AG04450 (cell line): ENCODE measurements at places on chromosomes 4 and X. TPM values are rescaled to one million over a fixed set of nuclear protein-coding genes. Genes with fewer than 3 reads are reported as not detected.

Gene GJB1
- not detected in 2 replicates for polyA plus RNA-seq

GRCh38 chr4:109352941-109353340 is 50.5 kb upstream of the COL25A1 start:
- no peak for DNase-seq

Gene SPANXD
- polyA plus RNA-seq: not detected in 2 replicates

DNA sequence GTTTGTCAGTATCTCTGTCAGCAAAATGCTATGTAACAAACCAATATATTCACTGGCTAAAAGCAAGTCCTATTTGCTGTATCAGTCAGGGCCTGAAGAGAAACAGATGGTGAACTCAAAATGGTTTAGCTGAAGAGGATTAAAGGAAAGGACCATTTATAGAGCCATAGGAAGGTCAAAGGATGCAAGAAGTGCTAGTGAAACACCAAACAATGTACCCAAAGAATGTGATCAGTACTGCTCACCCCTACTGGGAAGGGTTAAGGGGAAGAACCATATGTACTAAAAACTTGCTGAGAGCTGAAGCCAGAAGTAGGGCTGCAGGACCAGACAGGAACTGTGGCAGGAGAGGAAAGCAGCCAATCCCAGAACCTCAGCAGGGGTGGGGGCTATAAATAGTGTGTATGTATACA is 479.3 kb downstream of the INPP4B start:
- no peak for DNase-seq

GRCh38 chr4:7733801-7734650 is 205.6 kb downstream of the AFAP1 start:
- no peak for DNase-seq
